ENCODE measurements at places on chromosomes 4 and X.

GRCh38 chr4:88967883-88968331 lies 89.1 kb downstream of the FAM13A start:
- DNase-seq: no peak

DNA sequence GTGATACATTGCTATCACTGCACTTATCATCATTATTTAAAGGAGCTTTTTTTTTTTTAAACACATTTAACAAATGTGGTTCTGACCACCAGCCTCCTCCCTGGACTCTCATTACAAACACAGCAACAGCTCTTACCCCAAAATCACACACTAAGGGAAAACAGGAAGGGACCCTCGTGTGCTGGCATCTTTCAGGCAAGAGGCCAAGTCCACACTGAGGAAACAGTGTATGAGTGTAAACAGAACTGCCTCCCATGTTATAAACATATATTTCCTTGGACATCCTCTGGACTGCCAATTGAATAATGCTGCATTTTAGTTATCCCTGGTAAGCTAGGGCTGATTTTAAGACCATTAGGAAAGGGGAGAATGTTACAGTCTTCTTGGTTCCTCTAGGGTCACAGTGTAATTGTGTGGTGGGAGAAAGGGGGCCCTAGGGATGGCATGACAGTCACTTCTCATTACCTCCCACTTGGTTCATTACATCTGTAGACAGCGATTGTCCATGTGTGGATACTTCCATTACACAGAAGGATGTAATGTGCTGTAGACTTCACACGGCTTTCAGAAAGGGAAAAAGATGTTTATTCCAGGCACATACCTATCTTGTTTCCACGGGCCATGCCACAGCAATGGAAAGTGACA lies 244.6 kb upstream of the TET2 start:
- DNase-seq: peak; percentile 55

DNA sequence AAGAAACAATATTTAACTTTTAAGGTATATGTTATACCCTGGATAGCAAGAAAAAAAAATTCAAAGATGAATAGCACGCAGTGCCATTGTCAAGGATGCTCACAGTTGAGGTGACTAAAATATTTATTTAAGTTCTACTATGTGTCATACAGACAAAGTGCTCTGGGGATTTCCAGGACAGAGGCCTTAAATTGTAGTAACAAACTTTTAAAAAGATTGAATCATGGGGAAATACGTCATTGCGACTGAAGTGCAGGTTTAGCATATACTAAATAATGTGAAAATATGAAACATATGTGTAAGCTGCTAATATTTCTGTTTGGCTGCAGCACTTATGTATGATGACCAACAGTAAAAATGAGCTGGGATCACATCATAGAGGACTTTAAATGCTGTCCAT lies 748.0 kb upstream of the PCDH7 start:
- no peak for DNase-seq

DNA sequence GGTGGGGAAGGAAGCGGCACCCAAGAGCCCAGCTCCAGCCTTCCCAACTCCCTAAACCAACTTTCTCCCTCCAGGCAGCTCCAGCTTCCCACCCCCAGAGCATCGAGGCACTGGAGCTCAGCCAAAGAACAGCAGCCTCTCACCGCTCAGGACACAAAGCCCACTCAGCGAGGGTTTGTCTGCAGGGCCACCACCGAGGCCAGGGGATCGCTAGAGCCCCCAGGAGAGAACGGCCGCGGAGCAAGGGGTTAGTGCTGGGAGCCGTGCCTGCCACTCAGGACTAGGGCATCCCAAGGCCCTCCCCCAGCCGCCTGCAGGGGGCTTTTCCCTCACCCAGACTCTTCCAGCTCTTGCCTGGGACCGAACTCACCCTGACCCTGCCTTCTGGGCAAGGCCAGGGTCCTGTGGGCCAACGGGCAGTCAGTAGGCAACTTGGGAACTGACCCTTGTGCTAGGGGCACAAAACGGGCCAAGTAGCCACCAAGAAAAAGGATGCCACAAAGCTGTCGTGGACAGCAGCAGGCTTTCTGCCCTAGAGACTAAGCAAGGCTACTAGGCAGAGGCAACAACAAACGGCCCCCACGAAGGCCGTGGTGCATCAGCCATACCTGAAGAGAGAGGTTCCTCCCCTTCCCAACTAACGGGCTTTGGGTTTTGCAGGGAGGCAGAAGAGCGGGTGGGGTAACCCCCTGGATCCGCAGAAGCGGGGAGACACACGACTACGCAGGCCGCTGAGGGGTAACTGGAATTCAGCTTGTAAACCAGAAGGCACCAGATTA lies 2.3 kb downstream of the HCFC1 start:
- DNase-seq: no peak

DNA sequence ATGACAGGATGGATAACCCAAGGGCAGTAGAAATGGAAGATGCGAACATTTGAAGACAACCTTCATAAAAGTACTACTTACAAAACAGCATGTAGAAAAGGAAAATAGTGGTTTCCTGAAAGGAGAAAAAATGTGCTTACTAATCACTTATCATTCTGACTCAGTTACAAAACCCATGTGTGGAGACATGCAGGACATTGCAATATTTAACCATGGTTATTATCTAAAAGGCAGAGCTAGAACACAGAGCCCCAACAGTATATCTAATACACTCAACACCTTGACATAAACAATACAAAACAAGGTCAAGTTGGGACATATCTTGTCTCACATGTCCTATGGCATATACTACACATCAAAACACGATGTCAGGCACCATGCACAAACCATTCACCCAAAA lies 55.9 kb downstream of the EIF4E start:
- DNase-seq: no peak

GRCh38 chr4:7828793-7829301 lies 110.8 kb downstream of the AFAP1 start:
- DNase-seq: no peak

DNA sequence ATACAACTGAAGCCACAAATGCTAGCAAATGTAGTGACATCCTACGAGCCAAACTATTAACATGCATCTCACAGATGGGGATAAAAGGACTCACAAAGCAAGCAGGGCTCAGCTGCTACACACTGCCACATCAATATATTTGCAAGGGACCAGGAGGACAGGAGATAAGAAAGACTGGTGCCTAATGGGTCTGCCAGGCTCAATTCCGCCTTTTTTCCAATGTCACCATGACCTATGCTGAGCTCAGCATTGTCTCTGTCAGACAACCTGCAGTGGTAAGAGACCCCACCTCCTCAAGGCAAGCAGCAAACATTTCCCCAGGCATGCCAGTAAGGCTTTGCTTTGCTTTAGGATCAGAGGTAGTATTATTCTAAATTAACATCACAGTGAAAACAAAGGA lies 435 bp downstream of the DCX start:
- DNase-seq: peak; percentile 80

DNA sequence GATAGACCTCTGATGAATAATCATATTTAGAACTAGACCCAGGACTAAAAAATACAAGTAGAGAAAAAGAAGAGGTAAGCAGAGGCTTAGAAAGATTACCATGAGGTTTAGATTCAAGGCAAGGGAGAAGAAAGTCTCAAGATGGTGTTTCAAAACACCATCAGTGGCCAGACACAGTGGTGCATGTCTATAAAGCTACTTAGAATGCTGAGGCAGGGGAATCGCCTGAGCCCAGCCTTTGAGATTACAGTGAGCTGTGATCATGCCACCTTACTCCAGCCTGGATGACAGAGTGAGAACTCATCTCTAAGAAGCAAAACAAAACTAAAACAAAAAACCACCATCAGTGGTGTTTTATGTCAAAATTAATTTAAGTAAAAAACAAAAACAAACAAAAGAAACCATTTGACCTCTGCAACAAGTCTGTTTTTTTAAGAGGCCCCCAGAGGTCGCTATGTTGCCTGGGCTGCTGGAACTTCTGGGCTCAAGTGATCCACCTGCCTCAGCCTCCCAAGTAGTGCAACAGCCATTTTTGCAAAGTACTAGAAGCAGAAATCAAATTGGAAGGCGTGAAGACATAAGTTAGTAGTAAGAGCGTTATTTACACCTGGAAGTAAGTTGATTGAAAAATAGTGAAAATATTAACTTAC lies 784.3 kb downstream of the ADGRL3 start:
- no peak for DNase-seq

DNA sequence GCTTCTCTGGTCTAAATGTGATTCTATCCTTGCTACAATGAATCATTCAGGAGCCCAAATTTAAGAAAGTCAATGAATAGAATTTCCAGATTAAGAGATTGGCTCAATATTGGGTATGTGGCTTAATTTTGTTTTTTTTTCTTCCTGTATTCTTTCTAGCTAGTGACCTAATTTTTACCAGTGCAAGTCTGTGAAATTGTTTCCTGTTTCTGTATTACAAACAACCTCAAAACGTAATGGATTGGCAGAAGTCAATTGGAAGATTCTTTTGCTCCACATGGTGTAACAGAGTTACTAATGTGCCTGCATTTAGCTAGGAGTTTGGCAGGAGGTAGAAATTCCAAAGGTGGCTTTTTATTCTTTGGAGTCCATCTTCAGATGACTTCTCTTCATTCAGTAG lies 17.6 kb downstream of the DYNLT3 start:
- DNase-seq: no peak

GRCh38 chr4:5995901-5996623 lies 22.2 kb downstream of the C4orf50 start:
- DNase-seq: no peak

DNA sequence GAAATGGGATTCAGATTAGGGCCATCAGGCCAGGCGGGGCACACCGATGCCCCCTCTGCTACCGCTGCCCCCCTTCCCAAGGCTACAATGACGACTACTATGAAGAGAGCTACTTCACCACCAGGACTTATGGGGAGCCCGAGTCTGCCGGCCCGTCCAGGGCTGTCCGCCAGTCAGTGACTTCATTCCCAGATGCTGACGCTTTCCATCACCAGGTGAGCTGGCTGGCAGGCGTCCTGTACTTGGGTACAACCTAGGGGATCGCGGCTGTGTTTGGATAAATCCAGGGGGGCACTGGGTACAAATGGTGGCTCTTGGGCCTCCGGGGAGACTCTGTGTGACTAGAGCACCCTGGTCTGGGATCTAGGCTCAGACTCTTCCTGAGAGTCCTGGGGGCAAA lies 1.1 kb downstream of the EMD start:
- DNase-seq: no peak

- DNase-seq: no peak
Observed at GRCh38 chr4:187357821-187358220, 634.2 kb upstream of the FAT1 start.

DNA sequence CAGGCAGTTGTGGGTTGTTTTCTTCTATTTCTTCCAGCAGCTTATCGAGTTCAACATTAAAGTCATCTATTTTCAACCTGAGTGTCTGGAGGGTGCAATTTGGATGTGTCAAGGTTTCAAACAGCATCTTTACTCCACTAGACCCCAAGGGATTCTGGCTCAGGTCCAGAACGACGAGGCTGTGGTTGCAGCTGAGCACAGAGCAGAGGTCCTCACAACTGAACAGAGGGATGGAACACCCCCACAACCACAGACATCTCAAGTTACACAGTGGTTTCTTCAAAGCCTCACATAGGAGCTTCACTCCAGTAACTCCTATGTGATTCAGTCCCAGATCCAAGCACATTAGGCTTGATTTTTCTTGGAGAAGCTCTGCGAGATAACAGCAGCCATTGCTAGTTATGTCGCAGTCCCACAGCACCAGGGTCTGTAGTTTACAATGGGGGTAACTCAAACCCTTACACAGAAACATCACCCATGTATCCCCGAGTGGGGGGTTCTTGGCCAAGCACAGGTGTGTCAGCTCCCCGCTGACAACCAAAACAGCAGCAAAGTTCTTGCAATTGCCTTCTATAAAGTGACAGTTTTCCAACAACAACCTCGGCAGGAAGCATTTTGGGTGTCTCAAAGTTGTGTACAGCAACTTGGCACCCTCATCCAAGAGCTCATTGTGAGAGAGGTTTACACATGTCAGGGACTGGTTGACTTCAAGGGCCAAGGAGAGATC lies 2.8 kb downstream of the NLRP2B start:
- DNase-seq: no peak

DNA sequence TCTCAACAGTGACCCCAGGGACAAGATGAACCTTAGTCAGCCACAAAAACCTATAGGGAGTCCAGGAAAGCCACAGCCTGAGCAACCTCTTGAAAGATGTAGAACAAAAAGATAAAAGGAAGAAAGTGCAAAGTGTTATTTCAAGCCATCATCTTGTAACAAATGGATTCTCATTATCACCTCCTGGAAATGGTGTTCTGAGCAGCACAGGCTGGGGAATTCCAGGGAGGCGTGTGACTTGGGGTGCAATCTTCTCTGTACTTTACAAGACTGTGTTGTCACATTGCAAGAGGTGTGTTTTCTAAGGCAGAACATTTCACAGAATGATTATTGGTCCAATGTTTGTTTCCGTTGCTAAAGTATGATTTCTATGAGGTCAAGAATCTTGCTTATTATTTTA lies 214.0 kb downstream of the DHRSX start:
- no peak for DNase-seq

DNA sequence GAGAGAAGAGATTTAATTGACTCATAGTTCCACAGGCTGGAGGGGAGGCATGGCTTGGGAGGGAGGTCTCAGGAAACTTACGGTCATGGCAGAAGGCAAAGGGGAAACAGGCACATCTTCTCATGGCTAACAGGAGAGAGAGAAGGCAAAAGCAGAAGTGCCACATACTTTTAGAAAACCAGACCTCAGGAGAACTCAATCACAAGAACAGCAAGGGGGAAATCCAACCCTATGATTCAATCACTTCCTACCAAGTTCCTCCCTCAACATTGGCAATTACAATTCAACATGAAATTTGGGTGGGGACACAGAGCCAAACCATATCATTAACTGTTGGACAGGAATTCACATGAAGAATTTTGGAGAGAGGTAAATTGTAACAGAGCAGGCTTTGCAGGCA lies 485.3 kb upstream of the PITX2 start:
- no peak for DNase-seq

DNA sequence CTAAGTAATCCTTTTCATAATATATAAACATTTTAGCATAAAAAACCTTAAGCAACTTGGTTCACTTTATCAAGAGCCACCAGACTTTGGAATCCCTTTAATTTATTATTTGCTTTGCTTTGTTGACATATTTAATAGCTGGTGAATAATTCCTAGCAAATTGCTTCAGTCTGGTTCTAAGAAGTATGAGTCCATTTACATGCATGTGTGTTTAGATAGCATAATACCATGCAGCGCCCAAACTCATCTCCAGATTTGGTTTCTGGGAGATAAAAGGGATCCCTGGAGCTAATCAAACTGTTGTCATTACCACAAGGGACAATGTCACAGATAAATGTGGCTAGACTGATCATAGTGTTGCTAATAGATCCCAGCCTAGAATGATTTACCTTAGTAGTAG lies 111.8 kb downstream of the TMEM144 start:
- DNase-seq: no peak

- DNase-seq: no peak
Observed at GRCh38 chr4:25914670-25915352, 791 bp downstream of the SMIM20 start.

All from brain (organoid and tissue), 16 donors.